ENCODE measurements at places on chromosomes 16 and 17.

GRCh38 chr16:19939553-19939952 is 54.9 kb upstream of the GPRC5B start:
- DNase-seq = no peak

- DNase-seq = no peak
These were observed 434.2 kb downstream of the SOX9 start for GRCh38 chr17:72555052-72555451.

DNA sequence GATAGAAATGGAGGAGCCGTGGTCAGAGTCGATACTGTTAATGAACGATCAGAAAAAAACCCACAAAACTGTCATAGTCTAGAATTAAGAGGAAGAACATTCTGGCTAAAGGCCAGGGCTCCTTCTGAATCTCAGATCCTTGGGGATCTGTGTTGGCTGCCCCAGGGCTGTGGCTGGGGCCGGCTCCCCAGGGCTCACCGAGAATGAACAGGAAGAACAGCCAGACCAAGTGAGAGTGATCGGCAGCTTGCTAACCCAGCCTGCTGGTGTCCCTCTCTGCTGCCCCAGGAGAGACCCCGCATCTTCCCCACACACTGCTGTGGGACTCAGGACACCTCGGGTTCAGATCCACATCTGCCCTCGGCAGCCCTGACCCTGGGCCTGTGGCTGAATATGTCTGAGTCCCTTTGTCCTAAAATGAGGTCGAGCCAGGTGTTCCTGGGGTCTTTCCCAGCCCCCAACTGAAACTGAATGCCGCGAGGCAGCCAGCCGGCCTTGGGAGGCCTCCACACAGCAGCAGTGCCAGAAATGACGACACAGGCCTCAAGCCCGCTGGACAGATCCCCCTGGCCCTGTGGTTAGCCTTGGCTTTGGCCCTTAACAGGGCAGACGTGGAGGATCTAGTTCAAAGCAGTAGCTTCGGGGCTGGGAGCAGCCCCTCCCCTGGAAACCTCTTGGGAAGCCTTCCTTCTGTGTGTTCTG is 23.9 kb upstream of the CLEC18A start:
- no peak for DNase-seq

DNA sequence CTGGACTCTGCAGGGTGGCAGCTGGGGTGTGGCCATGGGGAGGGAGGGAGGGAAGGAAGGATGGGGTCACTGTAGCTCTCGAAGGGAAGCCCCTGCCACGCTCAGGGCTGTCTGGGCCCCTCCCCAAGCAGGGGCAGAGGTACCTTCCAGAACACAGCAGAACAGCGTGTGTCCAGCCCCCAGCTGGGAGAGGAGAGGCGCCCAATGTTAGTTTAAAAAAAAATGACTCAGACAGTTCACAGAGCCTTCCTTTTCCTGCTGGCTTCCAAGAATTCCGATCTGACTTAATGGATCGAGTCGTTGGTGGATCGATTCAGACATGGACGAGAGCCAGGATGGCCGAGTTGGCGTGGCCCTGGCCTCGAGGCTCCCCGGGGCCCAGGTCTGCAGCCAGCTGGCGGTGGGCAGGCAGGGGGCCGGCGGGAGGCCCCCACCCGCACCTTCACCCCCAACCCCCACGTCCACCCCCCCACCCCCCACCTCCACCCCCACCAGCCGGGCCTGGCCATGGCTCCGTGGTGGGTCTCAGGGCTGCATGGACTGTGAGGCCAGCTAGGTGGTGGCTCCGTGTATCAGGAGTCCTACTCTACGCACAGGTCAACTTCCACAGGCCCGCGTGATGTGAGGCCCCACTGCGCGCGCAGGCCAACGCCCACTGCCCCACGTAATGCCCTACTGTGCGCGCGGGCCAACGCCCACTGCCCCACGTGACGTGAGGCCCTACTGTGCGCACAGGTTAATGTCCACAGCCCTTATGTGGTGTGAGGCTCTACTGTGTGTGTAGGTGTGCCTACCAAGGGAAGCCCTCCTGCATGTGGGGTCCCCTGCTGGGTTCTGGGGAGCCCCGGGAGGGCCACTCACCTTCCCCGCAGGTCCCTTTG is 21.8 kb downstream of the CACNA1H start:
- DNase-seq = no peak

DNA sequence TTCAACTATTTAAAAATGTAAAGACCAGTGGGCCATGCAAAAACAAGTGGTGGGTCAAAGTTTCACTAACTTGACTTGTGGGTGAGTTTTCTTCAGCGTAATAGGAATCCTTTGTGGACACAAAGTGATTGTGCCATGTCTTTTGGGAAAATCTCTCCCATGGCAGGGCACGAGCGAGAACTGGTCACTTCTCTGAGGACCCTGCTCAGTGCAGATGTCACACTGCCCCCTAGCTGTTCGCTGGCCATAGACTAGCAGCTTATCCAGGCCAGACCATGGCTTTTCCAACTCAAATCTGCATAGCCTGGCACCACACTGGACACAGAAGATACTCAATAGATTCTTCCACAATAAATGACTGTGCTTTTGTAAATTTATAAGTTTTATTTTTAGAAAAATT is 306.0 kb upstream of the CCL2 start:
- no peak for DNase-seq

- no peak for DNase-seq
These were observed 8.2 kb downstream of the TUBG2 start for GRCh38 chr17:42667088-42667951.

- no peak for DNase-seq
These were observed 13.4 kb downstream of the TPSG1 start for GRCh38 chr16:1211451-1212268.

DNA sequence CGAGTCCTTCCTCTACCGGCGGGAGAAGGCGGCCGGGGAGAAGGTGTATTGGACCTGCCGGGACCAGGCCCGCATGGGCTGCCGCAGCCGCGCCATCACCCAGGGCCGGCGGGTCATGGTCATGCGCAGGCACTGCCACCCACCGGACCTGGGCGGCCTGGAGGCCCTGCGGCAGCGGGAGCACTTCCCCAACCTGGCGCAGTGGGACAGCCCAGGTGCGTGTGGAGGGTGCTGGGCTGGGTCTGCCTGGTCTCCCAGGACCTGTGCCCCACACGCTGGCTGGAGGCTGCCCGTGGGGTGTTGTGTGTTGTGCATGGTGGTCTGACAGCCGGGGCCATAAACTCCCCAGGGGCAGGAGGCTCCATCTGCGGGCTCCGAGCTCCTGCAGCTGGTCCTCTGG is 25.4 kb downstream of the FLYWCH1 start:
- no peak for DNase-seq

DNA sequence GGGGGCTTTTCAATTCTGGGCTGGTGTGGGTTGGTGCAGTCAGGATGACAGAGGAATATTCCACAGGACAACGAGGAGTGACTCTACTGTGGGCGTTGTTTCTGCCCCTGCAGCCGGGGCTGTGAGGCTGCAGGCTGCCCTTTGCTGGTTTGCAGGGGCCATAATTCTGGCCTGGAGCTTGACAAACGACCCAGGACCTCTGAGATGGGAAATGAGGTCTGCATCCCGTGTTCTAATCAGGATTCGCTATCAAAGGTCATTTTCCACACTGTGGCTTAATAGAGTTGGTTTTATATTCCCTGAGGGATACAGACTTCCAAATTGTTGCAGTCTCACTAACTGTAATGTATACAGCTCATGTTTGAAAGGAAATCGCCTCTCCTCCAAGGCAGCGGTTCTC is 180.9 kb downstream of the RPTOR start:
- no peak for DNase-seq

DNA sequence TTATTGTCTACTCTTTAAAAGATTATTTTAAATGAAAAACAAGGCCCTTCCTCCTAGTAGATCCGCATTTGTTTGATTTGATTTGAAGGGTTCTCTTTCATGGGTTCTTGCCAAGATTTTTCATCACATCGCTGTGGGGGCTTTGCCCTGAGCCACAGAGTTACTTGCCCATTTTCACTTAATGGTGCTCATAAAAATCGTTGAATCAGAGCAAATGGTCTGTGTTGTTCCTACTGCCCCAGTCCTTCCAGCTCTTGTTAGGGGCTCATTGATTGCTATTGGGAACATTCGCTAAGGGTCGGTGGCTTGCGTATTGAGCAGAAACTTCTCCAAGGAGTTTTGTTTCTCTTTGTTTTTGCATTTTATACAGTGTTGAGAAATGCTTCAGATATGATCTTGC is 1023.4 kb upstream of the CDH8 start:
- no peak for DNase-seq

GRCh38 chr16:78094998-78095397 is 4.5 kb upstream of the WWOX start:
- DNase-seq = no peak

DNA sequence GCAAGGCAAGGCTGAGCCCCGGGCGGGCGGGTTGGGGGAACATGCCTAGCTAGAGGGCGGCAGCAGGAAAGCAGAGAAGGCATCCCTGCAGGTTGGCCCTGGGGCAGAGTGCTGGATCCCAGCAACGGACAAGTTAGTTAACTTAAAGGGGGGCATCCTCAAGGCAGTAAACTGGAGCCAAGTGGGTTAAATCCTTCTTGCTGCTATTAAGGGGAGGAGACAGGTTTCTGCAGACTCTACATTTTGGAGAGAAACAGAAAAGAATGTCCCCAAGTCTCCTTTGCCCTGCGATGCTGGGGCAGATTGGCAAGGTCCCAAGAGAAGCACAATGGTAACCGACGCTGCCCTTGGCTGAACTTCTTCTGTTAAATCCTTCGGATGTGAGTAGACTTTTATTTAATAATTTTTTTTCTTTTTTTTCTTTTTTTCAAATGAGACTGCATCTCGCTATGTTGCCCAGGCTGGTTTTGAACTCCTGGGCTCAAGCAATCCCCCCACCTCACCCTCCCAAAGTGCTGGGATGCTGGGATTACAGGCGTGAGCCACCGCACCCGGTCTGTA is 14.0 kb downstream of the ATP5PD start:
- DNase-seq = no peak

DNA sequence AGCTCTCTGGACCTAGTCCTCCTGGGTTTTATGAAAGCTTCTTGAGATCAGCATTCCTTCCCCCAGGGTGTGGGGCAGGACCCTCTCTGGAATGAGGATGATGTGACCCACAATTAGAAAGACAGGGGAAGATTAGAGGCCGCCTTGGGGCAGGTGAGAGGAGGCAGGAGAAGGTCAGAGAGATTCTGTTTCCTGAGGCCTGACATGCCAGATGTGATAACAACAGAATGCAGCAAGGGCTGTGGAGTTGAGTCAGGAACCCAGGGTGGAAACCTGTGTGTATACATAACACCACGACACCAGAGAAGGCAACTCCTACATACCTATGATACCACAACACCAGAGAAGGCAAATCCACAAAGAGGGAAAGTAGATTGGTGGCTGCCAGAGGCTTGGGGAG is 5.4 kb upstream of the SLC5A10 start:
- no peak for DNase-seq

DNA sequence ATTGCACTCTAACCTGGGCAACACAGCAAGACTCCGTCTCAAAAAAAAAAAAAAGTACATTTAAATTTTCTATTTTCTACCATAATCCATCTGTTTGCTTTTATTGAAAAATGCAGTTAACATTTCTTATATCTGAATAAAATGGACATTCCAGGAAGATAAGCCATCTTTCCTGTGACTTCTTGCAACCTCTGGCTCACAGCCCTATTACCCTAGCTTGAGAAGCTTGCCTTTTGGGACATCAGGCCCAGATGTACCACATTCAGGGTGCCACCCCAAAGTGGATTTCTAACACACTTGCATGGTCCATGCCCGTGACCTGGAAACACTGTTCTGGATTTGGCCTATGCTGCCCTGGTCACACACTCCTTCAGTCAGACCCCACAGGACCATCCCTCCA is 30.1 kb upstream of the DDX52 start:
- no peak for DNase-seq

GRCh38 chr17:81150377-81151077 is 14.8 kb upstream of the PVALEF start:
- DNase-seq = no peak

GRCh38 chr17:28188841-28189263 is 130.1 kb upstream of the TMEM97 start:
- DNase-seq = no peak

DNA sequence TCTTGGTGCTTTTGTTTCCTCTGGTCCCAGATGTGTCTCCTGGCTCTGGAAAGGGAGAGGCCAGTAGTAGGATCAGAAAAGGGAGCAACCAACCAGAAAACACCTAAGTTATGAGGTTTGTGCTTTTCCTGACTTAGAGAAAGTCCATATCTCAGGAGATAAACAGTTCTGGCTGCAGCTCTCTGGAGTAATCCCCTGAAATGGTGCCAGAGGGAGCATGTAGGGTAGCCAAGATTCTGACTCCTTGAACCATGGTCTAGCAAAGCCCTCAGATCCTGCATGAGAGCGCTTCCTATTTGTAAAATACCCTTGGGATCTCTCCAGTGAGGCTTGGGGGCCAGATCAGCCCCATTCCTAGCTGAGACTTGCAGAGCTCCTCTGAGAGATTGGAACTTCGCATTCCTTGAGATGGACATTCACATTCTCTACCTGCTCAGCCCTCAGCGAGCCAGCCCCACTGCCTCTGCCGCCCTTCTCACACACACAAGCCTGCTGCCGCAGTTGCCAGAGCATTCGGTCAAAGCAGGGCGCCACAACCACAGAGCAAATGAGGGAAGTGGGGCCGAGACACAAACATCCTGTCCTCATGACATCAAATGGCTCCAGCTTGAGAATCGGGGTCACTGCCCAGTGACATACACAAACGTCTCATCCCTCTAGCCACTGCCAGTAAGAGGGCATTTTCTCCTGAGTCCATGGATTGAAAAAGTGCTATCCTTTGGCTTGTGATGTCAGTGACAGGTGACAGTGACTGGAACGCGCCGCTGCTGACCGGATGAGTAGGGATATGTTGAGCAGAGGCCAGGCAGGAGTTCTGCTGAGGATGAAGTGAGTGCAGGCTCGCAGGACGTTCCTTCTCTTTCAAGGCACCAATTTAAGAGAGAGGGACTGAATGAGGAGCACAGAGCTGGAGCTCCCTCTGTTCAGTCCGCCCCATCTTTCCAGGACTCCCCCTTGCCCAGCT is 5.0 kb downstream of the ABHD15 start:
- DNase-seq = no peak

DNA sequence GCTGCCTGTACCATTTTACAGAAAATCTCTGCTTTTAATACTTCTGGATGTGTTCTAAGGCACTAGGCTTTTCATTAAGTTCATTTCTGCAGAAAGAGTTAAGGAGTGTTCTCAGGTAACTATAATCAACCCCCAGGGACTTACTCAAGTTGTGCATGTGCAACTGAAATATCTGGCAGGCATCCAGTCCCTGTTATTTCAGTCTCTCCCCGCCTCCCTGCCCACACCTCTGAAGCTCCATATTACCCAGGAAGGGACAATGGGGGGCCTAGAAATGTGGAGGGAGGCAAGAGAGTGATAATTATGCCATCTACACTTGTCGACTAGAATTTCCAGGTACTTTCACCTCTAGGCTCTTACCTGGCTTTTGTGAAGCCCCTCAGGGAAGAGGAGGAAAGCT is 432.2 kb downstream of the MAF start:
- DNase-seq = no peak

- DNase-seq = no peak
These were observed 5.9 kb upstream of the UTP6 start for GRCh38 chr17:31907342-31907962.

All from stimulated activated CD4-positive, alpha-beta T cell treated with anti-CD3 and anti-CD28 coated beads, Interleukin-1b, Interleukin-23, amount 100 ng/mL, for 1 hour (primary cell).